ENCODE measurements at places on chromosomes 1 and 21.

DNA sequence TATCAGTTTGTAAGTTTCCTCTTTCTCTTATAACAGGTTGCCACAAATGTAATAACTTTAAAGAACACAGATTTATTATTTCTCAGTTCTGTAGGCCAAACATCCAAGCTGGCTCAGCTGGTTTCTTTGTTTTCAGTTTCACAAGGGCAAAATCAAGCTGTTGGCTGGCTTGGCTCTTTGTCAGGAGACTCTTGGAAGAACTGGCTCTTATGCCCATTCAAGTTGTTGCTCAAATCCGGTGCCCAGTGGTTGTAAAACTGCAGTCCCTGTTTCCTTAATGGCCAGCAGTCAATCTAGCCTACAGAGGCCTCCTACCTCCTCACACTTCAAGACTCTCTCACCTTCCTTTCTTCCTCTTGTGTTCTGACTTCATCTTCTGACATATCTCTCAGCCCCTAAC is 1171.0 kb downstream of the MRPL39 start:
- no peak for DNase-seq

GRCh38 chr1:244865028-244865371 is 657 bp upstream of the HNRNPU start:
- DNase-seq: peak; percentile 77

GRCh38 chr1:201154389-201155165 is at the start of gene TMEM9:
Gene TMEM9, minus strand, starts transcription at chr1:201154474. Its CDS starts 551 bp downstream, at chr1:201153923.
- DNase-seq: peak; percentile 90

DNA sequence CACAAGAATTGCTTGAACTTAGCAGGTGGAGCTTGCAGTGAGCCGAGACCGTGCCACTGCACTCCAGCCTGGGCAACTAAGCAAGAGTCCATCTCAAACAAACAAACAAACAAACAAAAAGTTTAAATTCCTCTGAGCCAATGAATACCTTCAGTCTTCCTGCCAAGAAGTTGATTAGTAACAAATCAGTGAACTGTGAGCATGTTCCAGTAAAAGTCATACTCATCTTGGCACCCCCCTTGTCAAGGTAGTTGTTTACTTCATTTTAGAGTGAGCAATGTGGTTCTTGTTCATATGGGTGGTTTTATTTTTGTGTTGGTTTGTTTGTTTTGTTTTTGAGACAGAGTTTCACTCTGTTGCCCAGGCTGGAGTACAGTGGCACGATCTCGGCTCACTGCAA is 18.0 kb upstream of the SLC2A7 start:
- no peak for DNase-seq

DNA sequence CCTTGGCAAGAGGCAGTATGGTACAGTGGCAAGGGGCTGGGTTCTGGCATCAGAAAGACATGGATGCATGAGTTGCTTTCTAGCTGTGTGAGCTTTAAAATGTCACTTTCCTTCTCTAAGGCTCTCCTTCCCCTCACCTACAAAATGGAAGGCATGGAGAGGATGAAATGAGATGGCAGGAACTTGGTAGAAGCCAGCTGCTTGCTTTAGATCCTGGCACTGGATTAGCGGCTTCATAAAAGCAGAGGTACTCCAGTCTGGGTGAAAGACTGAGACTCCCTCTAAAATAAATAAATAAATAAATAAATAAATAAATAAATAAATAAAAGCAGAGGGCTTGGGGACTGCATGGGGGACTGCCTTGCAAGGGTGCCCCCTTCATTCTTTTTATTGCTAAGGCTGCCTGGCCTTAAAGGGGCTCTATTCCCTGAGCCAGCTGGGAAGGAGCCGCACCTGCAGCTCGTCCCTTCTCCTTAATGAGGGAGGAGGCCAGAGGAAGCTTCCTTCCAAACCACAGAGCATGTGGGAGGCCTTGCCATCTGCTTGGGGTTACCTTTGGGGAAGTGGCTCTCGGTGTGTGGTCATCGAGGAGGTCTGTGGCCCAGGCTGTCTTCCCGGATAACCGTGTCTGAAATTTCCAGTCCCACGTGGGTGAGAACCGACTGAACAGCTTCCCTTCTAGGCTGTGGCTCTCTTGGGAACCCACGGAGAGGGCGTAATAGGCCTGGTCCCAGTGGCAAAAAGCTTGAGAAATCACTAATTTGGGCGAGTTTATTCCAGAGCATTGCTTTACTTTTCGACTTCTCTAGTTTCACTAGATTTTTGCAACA is 2.0 kb upstream of the ATP13A2 start:
- DNase-seq: peak; percentile 81

DNA sequence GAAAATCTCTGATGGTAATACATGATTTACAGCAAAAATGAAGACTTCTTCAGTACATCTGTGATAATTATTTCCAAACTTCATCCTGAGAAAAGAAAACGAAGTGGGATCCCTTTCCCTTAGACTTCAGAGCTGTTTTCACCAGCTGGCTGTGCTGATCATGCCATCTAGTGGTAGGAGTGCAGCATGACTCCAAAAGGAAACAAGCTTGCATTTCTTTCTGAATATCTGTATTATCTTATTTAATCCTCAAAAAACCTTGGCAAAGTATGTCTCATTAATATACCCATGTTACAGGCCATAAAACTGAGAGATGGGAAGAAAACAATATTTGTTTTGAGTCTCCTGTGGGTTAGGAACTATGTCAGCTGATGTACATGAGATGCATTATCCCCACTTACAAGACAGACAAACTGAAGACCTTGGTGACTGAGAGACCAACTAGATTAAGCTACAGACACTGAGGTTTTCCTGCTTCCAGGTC is 9.8 kb upstream of the GJA8 start:
- DNase-seq: peak; percentile 72

GRCh38 chr1:117732065-117732797 is 126.4 kb downstream of the TENT5C start:
- DNase-seq: no peak

GRCh38 chr1:55696181-55696754 is 481.1 kb upstream of the USP24 start:
- no peak for DNase-seq

DNA sequence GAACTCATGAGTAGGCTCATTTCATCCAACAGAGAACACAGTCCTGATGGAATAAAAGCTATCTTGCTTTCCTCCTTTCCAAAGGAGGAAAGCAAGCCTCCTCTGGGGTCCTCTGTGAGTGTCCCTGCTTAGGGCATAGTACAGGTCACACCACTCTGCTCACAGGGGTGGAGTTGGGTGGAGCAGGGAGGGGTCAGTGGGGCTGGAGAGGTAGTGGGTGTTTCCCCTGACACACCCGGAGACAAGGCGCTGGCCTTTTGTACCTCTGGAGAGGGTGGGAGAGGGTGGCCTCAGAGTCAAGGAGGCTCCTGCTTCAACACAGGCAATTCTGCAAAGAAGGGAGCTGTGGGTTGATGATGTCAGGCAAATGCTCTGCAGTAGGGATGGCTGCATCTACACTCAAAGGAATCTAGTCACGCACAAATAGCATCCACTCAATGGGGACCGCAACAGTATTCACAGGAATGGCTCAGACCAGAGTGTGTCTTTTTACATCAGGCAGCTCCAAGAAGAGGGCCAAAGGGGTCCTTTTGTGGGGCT is 58.6 kb upstream of the PLXNA2 start:
- no peak for DNase-seq

- no peak for DNase-seq
These were observed 11.2 kb downstream of the LRRC42 start for GRCh38 chr1:53957194-53957818.

DNA sequence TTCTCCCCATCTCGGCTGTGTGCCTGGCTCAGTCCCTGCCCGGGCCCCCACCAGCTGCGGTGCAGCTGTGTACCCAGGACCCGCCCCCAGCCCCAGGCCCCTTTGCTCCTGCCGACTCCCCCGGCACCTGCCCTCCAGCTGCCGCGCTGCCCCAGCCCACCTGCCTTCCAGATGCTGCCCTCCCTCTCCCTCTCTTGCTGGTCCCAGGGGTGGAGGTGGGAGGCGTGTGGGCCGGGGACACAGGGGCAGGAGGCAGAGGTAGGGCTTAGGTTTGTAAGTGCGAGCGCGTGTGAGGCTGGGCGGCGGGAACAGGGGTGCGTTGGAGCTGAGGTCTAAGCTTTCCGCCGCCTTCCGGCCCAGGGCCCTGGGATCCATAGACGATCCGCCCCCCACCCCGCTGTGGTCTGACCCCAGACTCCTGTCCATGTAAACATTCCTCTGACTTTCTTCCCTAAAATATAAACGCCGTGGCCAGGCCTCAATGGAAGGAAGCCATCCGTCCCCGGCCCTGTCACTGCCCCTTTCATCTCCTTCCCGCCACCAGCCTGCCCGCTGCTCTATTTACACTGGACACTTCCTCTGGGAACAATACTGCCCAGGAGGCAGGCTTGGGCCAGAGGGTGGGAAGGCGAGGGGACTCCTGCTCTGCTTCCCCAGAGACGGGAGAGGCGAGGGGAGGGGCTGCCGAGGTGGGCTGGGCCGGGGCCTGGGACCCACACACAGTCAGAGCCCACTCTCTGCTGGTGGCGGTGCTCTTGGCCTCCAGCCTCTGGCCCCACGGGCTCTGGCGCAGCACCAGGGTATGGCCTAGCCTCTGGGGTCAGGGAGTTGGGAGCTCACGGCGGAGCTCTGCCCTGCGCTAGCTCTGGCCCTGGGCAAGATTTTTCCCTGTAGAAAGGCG is 128.3 kb downstream of the CASZ1 start:
- no peak for DNase-seq

- no peak for DNase-seq
These were observed 73.8 kb downstream of the RPE65 start for GRCh38 chr1:68375919-68376318.
